Karpas-422 (cell line): ENCODE measurements at places on chromosomes 5 and 9. TPM values are rescaled to one million over a fixed set of nuclear protein-coding genes. Genes with fewer than 3 reads are reported as not detected.

The TRIM14 gene
- 17.5 and 18.3 TPM in 2 replicates for total RNA-seq

DNA sequence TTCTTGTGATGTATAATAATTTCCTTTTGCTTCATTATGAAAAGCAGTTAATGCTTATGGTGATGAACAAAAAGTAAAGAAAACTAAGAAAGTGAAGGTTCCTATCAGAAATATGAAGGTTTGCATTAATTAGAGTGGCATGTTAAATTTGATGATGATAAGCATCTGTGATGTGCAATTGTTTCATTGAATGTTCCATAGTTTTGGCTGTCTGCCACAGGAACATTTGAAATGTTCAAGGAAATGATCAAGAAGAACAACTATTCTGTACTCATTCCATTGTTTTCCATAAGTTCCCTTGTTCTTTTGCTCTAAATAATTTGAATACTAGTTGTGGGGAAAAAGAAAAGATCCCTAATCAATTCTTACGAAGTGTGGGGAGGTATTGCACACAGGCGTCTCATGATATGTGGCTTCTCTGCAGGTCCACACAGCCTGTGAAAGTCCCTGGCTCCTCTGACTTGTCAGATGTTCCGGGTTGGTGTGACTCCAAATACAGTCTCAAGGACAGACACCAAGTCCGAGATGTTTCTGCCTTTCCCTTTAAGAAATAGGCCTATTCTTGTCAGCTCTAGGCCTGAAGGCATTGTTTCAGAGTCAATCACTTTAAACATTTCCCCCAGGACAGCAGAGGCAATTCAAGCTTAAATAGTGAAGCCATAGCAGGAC lies 152.6 kb upstream of the MAST4 start:
- DNase-seq = no peak

DNA sequence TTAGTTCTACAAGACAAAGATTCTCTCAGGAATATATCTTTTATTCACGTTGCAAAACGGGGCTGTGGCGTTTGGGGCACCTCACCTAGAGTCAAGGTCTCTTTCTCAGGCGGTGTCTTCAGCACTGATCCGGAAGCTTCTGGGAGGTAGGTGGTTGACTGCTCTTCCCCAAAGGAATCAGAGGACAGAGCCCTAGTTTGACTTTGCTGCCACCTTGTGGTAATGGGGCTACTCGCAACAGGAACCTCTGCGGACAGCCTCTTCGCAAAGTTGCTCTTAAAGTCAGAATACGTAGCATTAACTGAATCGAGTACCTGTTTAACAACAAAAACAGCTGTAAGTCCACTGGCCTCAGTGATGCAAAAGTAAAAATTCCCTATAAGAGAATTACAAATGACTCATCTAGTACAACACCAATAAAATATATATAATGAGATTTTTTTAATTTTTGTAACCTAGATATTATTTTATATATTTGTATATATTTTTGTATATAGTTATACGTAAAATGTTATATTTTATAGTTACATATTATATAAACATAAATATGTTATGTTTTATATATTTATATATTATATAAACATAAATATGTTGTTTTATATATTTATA lies 13.3 kb upstream of the GPX8 start:
- DNase-seq = peak; percentile 90

DNA sequence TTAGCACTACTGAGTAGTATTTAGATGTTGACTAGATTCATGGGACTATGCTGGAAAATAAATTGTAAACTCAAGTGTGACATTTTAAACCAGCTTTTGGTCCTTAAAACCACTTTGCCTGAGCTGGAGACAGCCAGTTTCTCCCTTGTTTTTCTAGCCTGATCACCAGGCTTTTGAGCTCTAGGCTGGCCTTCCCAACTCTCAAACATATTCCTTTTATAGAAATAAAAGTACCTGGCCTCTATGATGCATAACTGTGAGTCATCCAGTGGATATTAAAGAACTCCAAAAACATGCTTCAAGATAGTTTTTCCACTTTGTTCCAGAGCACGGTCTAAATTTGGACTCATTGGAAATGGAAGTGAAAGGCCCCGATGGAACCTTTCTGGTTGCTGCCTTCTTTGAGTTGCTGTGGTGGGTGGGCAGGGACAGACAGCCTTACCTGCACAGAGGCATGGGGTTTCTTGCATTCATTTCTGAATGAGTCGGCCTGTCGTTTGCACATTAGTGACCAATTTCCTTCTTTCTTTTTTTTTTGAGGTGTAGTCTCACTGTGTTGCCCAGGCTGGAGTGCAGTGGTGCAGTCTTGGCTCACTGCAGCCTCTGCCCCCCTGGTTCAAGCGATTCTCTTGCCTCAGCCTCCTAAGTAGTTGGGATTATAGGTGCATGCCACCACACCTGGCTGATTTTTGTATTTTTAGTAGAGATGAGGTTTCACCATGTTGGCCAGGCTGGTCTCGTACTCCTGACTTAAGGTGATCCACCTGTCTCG lies 43.1 kb downstream of the TRIO start:
- DNase-seq = no peak

DNA sequence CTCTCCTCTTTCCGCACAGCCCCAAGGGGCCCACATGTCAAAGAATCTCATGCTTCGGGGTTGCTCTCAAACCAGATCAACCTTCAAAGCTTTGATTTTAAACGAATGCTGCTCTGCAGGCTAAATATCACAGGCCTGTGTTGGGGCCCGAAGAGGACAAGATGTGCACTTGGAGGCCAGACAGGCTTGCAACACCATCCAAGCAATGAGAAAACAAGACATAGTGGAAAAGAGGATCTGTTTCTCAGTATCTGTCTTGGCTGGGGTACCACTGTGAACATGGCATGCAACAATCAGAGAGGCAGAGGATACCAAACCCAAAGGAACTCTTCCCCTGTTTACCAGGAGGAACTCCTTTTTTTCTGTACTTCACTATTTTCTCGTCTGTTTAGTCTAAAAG lies 321.8 kb downstream of the SLIT3 start:
- no peak for DNase-seq
